EL (cell line): ENCODE measurements at places on chromosomes 2 and 18.

DNA sequence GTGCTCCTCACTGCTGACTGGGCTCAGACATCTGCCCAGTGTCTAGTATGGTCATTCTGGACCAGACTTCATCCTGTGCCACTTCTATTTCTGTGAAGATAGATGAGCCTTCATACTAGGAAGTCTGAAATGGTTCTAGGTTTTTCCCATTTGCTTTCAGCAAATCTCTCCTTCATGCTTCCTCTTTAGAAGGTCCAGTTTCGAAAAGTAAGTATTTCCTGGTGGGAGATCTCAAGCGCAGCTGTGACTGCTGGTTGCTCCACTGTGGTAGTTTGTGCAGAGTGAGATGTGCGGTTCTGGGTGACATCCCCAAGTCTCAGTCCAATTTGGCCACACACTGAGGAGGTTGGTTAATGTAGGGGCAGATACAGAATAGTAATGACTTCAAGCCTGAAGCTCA lies 14.4 kb downstream of the IL36B start:
- DNase-seq = no peak

- DNase-seq = peak; percentile 23
Observed at GRCh38 chr2:70643715-70644114, 90.1 kb upstream of the TGFA start.

DNA sequence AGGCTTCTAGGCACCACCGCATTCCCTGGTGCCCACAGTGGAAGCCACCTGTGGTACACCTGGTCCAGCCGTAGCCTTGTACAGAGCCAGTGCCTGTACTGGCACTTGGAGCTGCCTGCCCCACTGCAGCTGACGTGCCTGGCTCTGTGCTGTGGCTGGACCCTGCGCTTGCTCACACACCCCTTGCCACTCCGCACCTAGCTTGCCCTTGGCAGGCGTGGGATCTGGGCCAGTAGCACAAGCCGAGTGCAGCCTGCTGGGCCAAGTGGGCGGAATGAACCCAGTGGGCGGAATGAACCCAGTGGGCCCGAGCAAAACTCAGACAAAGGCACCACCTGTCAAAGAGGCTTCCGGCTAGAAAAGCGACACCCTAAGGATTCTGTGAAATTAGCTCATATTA lies 126.3 kb downstream of the ARHGAP28 start:
- no peak for DNase-seq

- no peak for DNase-seq
Observed at GRCh38 chr18:48752928-48753327, 197.8 kb downstream of the SMAD7 start.

DNA sequence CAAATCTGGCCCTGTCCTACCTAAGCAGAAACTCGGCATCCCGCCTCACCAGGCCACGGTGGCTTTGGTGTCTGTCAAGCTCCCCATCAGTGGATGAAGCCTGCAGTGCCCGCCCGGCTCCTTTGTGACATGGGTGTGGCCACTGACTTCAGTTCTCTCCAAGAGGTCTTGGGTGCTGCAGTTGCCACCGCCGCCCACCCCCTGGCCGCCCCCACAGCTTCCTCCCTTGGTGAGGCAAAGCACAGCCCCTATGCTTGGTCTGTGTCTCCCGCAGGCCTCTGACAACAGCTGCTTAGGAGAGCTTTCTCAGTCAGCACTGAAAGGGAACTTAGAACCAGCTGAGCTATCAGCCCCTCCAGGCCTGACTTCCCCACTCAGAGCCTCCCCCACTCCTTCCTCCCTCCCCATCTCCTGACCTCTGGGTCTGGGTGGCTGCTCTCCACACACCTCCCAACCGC lies 22.9 kb upstream of the GPR55 start:
- DNase-seq = no peak
